ENCODE measurements at places on chromosomes 7 and 10.

DNA sequence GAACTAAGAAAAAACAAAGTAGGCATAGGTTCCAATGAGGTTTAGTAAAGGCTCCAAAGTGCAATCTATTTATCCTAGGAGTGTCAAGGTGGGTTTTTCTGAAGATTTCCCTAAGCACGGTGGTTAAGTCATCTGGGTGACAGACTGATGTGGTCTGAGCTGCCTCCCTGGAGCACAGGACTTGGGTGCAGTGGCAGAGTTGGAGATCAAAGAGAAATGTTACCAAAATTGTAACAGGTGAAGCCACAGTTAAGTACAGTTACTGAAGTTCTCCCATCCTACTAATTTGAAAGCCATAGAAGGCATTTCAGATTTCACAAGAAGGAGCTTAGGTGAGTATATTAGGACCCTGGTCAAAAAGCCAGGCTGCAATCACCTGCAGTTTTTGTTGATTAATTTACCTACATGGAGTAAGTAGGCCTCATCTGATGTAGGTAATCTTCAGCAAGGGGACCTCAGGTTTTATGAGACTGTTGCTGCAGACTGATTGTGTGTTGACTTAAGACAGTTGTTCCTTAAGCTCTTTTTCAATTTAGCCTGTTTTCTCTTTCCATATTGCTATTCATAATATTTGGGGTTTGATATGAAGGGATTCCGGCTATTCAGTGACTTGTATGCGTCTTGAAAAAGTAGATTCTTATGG, 3.0 kb downstream of the DLX6 start:
- DNase-seq = no peak

- DNase-seq = no peak
Measured at GRCh38 chr10:93440591-93441091, 41.5 kb downstream of the MYOF start.

DNA sequence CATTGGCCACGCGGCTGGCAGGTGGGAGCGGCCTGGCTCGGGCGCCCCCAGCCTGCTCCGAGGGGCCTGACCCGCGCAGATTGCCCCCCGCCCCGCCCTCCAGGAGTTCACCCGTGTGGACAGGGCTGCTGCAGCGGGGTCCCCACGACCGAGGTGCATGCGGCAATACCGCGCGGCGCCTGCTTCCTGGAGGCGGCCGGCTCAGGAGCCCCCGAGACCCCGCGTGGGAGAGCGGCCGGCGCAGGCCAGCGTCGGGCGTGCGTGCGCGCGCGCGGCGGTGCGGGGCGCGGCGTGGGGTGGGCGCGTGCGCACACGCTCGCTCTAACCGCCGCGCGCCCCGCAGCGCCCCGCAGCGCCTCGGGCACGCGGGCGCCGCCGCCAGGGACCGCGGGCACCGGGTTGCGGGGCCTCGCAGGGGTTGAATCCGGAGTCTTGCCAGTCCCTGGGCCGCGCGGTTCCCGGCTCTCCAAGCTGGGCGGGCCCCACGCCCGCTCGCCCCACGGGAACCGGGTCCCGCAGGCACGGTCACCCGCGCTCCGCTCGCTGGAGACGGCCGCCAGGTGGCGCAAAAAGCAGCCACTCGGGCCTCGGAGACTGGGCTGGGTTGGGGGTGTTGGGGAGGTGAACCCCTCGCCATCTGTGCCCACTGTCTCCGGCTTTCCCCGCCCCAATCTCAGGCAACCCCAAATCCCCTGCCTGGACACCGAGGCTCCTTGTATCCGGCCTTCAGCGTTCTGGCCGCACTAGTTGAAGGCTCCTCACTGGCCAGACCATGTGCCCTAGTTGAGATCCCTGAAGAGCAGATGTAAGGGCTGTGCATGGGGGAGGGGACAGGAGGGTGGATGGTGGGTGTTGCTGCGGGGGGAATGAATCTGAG, 1.3 kb upstream of the ACHE start:
- DNase-seq = peak; percentile 88

GRCh38 chr10:126380352-126381076, 7.8 kb downstream of the ADAM12 start:
- no peak for DNase-seq

- DNase-seq = peak; percentile 57
Measured at GRCh38 chr10:87660484-87661133, 931 bp downstream of the PAPSS2 start.

DNA sequence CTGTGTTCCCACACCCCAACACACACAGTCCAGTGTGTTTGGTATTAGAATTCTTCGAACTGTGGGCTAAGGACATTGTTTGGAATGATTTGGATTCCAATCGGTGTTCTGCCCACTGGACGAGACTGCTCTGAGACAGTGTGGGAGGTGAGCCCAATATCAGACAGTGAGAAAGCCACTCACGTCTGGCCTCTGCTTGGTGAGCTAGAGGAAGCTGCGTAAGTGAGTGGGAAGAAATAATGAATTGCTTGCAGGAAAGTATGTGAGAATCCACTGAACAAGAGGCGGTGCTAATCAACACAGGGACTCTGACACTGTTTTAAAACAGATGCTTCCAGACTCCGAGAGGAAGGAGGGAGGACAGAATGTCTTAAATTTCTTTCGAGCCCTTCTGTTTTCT, 675.0 kb upstream of the ANKRD30A start:
- no peak for DNase-seq

DNA sequence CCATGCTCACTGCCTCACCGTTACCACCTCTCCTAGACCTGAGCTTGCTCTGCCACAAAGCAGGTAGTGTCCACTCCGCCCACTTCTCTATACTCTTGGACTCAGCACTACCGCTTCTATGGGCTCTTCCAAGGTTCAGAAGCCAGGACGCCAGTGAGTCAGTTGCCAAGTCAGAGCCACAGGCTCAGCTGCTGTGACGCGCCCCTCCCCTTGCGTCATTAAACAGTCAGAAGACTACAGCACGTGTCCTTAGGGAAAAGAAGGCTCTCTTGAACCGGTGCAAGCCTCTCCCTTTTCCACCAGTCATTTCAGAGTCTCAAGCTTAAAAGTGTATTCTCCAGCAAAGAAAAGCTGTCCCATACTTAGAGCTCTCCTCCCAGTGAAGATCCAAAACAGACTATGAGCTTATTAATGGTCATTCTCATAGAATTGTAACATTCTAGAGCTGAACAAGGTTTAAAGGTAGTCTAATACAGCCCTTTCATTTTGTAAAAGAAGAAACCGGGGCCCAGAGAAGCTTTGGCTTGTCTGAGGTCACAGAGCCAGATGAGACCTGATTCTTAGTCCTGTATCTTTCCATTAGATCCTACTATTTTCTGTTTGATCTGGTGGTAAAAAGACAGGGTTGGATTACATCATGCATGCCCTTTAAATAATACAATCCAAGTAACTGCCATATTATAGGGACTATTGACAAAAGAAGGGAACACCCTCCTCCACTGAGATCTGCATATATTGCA, 40.9 kb upstream of the MET start:
- DNase-seq = peak; percentile 87

- DNase-seq = no peak
Measured at GRCh38 chr7:95059842-95060313, 152.5 kb downstream of the PPP1R9A start.

GRCh38 chr7:117916309-117916708, 43.1 kb upstream of the CTTNBP2 start:
- no peak for DNase-seq

- no peak for DNase-seq
Measured at GRCh38 chr10:11678074-11678793, 63.9 kb upstream of the ECHDC3 start.

- DNase-seq = no peak
Measured at GRCh38 chr10:17418249-17418648, 36.1 kb downstream of the ST8SIA6 start.

- no peak for DNase-seq
Measured at GRCh38 chr10:71737834-71738197, 18.2 kb upstream of the C10orf105 start.

- DNase-seq = no peak
Measured at GRCh38 chr10:80104066-80104926, 25.8 kb downstream of the TMEM254 start.

DNA sequence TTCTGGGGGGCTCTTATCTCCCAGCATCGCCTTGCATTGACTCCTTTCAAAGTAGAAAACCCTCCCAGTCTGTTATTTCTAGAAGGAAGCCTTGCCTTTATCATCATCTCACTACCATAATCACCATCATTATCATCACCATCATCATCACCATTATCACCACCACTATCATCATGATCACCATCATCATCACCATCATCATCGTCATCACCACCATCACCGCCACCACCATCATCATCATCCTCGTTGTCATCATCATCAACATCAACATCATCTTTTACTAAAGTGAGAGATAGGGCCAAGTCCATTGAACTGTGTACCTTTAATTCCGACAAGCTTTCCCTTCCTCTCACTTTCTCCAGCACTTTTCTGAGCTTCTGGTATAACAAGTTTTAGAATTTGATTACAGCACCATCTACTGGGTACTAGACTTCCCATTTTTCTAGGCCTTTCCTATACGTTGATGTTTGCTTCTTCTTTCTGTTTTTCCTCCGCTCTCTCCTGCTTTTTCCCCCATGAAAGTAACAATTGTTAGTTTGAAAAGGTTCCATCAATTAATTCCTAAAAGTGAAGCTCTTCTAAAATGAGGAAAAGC, 226.4 kb downstream of the BUB3 start:
- DNase-seq = no peak

- no peak for DNase-seq
Measured at GRCh38 chr10:108789919-108790318, 1133.4 kb downstream of the XPNPEP1 start.

- DNase-seq = no peak
Measured at GRCh38 chr10:70358446-70358845, 24.0 kb downstream of the LRRC20 start.

DNA sequence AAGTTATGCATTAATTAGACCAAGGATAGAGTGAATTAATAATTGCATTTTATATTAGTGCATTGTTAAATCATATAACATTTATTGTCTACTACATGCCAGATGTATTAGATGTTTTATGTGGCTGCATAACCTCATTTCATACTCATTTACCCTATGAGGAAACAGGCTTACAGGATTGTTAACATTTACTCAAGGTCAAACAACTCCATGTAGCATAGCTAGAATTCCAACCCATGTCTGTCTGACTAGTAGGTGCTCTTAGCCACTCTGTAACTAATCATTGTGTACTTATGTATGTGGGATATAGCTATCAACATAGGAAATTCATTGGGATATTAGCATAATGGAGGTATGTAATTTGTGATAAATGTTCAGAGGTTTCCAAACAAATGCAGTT, 46.3 kb downstream of the PHYHIPL start:
- DNase-seq = no peak

DNA sequence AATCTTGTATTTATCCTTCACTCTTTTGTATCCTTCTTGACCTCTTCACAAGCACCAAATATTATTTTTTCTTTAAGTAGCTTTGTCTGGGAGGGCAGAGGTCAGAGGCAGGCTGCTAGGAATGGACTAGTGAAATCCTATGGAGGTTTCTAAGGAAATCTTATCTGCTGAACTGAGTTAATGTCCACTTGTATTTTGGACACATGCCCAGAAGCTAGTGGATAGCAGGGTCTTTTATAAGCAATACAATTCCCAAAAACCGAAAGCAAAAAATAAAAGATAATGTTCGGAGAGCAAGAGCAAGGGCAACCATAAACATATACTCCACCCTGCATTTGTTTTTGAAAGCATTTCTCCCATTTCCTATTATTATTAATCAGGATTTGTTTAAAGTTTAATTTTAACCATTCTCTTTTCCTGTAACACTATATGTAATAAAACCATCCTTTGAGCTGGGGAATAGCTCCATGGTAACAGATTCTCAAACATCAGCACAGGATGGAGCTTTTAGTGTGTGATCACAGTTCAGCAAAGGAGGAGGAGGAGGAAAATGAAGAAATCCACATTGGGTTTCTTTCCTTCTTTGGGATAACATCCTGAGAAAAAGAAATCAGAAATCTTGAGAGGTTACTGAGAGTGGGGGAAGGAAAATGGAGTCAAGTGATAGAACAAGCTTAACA, 328.2 kb upstream of the LRRN3 start:
- DNase-seq = no peak

- no peak for DNase-seq
Measured at GRCh38 chr7:90777041-90777440, 180.9 kb downstream of the CDK14 start.

DNA sequence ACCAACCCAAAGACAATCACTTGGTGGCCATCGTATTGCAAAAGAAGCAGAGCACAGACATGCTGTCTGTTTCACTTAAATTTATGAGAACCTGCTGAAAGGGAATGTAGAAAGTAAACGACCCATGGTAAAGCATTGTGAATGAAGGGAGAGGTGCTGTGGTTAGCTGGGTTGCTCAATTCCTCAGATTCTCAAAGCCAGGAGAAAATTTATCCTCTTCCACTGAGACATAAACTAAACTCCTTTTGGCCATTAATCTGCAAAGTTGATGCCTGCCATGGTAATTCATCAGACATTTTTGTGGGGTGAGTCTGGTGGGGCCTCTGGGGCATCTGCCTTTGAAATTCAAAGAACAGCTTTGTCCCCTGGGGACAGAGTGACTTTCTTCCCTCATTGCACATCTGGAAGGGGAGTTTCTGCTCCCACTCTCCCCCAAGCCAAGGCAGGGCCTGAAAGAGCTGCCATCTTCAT, 951.0 kb downstream of the LRMDA start:
- no peak for DNase-seq

GRCh38 chr10:91103384-91104192, 116.9 kb upstream of the PCGF5 start:
- DNase-seq = peak; percentile 22

- no peak for DNase-seq
Measured at GRCh38 chr7:147251751-147252325, 1135.2 kb downstream of the CNTNAP2 start.

DNA sequence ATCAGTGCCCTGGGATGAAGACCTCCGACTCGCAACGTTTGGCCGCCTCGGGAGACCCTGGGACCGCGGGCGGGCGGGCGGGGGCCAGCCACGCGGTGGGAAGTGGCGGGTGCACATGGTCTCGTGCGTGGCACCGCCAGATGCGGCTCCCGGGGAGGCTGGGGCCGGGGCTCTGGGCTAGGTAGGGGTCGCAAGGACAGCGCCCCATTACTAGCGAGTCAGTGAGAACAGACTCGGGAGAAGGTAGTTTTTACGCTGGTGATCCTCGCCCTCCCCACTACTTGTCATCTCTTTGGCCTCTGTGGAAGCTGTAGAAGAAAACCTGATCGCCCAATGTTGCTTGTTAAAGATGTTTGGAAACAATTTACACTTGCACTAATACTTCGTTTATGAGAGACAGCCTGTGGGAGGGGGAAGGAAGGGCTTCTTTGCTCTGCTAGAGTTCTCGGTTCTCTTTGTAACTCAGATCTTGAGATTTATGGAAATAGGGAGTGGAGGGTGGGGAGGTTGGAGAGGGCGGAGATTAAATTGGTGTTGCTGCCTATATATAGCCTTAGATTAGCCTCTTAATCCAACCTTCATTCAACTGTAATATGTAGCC, 591 bp downstream of the BZW2 start:
- DNase-seq = no peak

DNA sequence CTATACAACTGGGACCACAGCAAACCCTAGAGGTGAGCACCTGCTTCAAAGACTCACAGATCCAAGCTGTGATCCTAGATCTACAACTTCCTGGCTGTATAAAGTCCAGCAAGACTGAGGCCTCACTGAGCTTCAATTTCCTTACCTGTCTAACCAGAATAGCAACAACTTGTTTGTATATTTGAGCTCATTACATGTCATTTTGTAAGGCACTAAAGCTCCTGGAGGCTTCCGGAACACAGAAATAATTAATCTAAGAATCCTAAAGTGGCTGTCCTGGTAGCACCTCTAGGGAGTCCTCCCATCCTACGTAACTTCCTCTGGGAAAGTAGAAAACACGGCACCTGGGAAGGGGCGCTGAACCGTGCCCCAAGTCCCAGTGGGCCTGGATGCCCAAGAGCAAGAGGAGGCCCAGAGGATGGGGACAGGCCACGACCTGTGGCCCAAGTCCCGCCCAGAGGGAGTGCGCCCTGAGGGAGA, 39.4 kb downstream of the HK1 start:
- no peak for DNase-seq

- no peak for DNase-seq
Measured at GRCh38 chr7:98365863-98366561, 34.9 kb downstream of the BAIAP2L1 start.

Data from Peyer's patch (tissue), 4 donors.